NCI-H748 treated with DMSO at 0.1 percent for 48 hours (cell line): ENCODE measurements at places on chromosomes 13 and 19.

GRCh38 chr13:23715092-23715761 lies 145.0 kb downstream of the TNFRSF19 start:
- no peak for DNase-seq

- DNase-seq, result no peak
Observed at GRCh38 chr13:26476111-26476781, 81.2 kb upstream of the WASF3 start.

DNA sequence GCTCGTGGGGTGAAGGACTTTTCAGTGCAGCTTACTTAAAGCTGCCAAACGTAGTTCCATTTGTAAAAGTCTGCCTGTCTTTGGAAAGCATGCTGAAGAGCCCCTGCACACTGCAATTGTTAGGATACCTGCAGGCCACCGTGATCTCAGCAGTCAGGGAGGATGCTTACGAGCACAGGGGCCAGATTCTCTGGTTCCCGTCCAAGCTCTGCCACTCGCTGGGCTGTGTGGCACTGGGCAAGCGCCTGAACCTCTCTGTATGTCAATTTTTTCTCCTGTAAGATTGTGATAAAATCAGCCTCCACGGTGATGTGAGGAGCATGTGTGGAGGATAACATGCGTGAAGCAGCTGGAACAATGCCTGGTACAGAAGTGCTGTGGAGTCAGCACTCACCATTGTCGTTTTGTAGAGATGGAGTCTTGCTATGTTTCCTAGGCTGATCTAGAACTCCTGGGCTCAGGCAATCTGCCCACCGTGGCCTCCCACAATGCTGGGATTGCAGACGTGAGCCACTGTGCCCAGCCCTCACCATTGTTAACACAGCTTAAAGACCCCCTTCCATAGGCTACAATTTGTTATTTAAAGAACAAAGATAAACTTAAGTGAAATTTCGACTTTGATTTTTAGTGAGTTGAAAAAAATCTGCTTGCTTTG lies 3.5 kb downstream of the ADPRHL1 start:
- no peak for DNase-seq

- DNase-seq, result no peak
Observed at GRCh38 chr13:32537580-32538142, 934 bp downstream of the N4BP2L2 start.

GRCh38 chr13:53073711-53074110 lies 45.1 kb downstream of the OLFM4 start:
- DNase-seq, result no peak

DNA sequence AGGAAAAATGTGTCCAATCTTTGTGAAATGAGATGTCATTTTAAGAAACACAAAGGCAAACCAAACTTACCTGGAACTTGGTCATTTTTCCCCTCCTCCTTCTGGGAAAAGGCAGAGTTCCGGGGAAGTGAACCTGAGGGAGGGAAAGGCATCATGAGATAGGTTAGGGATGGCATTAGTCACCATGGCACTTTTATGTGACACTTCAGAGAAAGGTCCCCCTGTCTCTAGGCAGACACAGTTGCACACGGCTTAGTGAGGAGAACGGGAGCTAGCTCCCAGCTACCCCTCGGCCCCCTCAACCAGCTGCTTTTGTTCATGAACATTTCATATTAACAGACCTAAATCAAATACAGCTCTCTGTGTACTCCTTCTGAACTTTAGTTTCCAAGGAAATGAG lies 1.5 kb downstream of the ZNF235 start:
- DNase-seq, result no peak
